Foreskin keratinocyte (primary cell): ENCODE measurements at places on chromosomes 7 and 10. TPM values are rescaled to one million over a fixed set of nuclear protein-coding genes. Genes with fewer than 3 reads are reported as not detected.

PTER gene
- polyA plus RNA-seq, result 2.1 and 2.7 TPM in 2 replicates

ZPBP gene
- not detected in 2 replicates for polyA plus RNA-seq

TUBAL3 gene
- 0.35 and 1.0 TPM in 2 replicates for polyA plus RNA-seq

ZNF488 gene
- polyA plus RNA-seq, result 1.2 and 1.5 TPM in 2 replicates
